ENCODE measurements at places on chromosomes 3 and 15. TPM values are rescaled to one million over a fixed set of nuclear protein-coding genes. Genes with fewer than 3 reads are reported as not detected.

Gene CD80
- 0.23 TPM for polyA plus RNA-seq

Gene RLBP1
- polyA plus RNA-seq: not detected

GRCh38 chr15:70856177-70856883 lies 2.4 kb upstream of the LARP6 start:
- DNase-seq: no peak

Gene MANF
- 144 TPM for polyA plus RNA-seq

DNA sequence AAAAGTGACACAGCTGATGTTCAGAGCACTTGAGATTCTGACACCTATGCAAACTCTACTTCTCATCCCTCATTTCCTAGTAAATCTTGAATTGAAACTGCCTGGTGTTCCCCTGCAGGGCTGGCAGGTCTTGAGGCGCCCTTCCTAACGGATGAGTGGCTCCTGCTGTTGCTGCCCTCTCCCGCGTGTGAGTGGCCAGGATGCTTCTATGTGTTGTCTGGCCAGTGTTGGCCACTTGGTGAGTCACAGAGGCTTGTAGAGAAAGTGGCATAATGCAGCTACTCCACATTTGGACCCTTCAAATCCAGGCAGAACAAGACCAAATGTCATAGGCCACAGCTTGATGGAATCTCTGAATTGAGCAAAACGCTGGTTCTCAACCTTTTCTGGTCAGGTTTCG lies 63.6 kb downstream of the MOBP start:
- DNase-seq: no peak

GRCh38 chr15:57255751-57256341 lies 120.5 kb upstream of the CGNL1 start:
- no peak for DNase-seq

DNA sequence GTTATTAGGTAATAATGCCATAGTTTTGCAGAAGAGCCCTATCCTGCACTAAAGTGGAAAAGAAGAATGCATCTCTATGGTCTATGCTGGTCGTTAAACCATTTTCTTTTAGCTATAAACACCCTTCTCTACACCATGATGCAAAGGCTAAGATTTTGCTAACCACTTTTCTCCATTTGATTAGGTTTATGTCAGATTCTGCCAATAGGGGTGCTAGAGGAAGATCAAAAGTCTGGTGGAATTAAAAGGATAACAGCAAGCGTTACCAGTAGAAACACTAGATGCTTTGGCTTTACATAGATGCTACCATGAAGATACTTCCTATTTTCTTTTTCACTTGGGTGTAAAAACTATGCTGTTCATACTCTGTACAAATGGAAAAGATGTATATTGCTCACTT lies 669.8 kb upstream of the ARPP21 start:
- DNase-seq: no peak

DNA sequence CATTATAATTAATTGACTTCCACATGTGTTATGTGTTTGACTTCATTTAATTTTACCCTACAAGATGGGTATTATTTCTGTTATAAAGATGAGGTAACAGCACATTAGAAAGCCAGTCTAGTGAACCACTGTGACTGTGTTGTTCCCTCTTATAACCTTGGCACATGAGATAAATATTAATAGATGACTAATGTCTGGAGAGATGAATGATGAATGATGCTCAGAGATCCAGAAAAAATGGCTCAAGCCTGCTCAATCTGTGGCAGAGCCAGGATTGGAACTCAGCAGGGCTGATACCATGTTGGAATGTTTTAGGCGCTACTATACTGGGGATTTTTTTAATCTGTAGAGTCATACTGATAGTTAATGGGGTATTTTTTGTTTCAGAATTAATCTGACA lies 118.8 kb upstream of the PTX3 start:
- no peak for DNase-seq

Gene MB21D2
- polyA plus RNA-seq: 16.5 TPM
